Ovary (tissue), 10 donors: ENCODE measurements at places on chromosomes 2 and 18. TPM values are rescaled to one million over a fixed set of nuclear protein-coding genes. Genes with fewer than 3 reads are reported as not detected.

DNA sequence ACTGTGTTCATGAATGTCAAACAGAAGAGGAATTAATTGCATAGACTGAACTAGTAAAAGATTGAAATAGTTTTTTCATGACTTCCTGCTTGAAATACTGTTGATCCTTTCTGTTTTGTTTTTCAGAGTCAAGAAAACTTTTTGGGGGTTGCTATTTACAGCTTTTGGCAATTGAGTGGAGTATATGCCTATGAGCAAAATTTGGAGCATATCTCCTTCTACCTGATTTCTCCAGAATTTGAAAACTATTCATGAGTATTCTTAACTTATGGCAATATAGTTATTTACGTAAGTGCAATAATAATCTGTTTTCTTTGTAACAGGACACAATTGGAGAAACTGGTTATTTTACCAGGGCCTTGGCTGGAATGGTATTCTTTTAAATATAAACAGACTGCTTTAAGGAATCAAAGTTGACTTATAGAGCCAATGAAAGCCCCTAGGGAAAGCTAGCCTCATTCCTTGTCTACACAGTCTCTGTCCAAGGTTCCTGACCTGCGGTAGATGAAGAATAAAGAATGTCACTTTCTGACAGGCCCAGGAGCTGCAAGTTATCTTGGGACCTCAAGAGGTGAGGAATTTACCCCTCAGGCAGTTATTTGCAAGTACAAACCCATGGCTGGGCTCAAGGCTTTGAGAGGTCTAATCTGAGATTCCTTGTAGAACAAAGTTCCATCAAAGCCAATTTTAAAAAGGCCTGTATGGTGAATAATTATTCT is 193.5 kb upstream of the NDUFV2 start:
- no peak for DNase-seq

- DNase-seq, result no peak
These were observed 107.2 kb upstream of the L3MBTL4 start for GRCh38 chr18:6521803-6522418.

GRCh38 chr2:236656721-236657120 is 87.1 kb downstream of the ACKR3 start:
- no peak for DNase-seq

Gene ACADL
- total RNA-seq, result 9.4 TPM

DNA sequence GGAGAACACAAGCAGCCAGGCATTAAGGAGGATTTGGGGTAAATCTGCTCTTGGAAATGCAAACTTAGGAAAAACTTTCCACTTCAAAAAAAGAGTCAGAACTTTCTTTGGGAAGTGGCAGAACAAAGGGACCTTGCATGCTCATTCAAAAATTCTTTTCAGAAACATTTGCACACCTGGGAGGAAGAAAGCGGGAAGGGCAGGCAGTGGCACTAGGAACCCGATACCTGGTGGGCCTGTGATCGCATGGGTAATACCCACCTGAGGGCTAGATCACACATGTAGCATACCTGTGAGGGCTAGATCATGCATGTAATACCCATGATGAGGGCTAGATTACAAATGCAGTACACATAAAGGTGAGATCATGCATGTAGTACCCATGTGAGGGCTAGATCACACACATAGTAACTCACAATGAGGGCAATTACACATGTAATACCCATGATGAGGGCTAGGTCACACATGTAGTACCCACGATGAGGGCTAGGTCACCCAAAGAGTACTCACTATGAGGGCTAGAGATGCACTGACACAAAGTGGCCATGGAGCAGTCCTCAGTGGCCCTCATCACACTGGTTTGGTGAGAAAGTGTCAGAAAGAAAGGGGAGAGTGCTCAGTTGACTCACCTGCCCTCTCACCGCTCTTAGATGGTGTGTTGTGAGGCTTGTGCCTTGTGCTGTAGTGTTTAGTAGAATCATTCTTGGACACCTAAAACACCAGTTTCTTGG is 212.5 kb downstream of the DLGAP1 start:
- DNase-seq, result no peak

Gene MLPH
- 36.9 TPM for total RNA-seq

DNA sequence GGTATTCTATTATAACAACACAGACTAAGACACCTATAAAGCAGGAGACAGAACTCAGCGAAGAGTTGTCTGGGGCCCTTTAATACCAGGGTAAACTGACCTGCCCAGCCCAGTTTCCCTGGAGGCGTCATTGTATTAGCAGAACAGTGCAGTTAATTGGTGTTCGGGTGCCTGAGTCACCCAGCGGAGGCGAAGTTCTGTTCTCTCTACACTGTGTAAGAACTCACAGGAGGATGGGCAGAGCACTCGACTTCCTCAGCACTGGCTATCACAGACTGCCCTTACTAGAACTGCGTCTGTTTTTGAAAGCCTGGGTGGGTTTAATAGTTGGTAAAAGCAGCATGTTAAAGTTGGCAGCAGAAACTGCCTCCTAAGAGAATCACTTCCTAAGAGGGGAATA is 106.5 kb upstream of the ATP8B1 start:
- no peak for DNase-seq

DNA sequence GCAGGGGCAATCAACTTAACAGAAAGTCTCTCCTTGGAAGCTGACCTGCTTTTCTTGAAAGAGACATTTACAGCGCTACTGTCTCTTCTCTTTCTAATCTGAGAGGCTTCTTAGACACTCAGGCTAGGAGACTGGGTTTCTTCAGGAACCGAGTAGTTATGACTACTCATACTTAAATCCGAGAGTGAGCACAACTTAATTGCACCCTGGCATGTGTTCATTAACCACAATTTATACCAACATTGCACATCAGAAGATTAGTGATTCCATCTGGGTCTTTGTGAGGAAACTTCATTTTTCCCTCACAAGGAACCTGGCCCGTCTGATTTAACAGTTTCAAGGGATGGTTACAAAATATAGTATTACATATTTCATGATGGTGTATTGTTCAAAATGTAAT is 176.9 kb downstream of the UBE2E3 start:
- no peak for DNase-seq

- DNase-seq, result no peak
These were observed 104.0 kb upstream of the PARD3B start for GRCh38 chr2:204441316-204441715.

DNA sequence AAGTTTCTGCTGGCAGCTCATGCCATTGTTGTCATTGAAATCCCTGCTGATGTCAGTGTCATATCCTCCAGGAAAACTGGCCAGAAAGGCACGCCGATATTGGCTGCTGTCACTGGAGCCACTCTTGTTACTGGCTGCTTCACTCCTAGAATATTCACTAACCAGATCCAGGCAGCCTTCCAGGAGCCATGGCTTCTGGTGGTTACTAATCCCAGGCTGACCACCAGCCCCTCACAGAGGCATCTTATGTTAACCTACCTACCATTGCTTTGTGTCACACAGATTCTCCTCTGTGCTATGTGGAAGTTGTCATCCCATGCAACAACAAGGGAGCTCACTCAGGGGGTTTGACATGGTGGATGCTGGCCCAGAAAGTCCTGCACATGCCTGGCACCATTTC is 27.0 kb upstream of the MTX2 start:
- DNase-seq, result no peak

Gene RGPD4
- total RNA-seq, result not detected

GRCh38 chr2:212484563-212485080 is 54.0 kb downstream of the ERBB4 start:
- DNase-seq, result no peak

Gene IFIH1
- total RNA-seq, result 12.4 TPM

Gene DIS3L2
- 32.8 TPM for total RNA-seq
